ENCODE measurements at places on chromosomes 5 and 9.

- DNase-seq: no peak
Observed at GRCh38 chr5:146003852-146004251, 67.5 kb downstream of the SH3RF2 start.

DNA sequence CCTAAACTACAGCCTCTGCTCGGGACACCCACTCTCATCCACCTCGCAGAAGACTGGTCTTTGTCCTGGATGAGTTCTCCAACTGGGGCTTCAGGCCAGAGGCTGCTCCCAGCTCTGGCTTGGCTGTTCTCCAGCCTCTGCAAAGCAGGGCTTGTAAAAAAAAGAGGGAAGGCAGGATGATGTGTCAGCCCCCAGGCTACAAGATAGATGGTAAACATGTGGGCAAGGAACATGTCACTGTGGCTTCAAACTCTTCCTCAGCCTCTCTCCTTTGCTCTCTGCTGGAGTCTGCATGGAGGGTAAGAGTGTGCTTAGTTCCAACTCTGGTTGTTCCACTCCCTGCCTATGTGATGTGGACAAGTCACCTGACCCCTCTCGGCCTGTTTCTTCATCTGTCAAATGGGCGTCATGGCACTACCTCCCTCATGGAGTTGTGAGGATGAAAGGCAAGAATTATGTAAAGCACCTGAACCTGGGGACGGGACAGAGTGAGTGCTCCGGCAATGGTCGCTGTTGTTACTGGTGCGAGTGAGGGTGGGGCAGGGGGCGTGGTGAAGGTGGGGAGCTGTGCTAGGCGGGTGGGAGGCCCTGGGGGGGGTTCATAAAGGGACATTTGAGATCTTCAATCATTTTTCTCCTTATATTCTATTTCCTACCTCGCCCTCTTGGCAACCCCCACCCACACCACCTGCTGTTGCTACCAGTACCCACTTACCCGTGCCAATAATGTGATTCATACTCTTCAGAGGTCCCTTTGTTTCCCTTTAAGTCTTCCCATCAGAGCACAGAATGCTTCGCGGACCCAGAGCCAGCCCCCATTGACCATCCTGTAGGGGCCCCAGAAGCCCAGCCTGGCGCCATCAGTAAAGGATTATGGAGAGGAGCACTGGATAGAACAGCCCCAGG is 6.8 kb upstream of the ZNF79 start:
- no peak for DNase-seq

- DNase-seq: no peak
Observed at GRCh38 chr9:107688728-107689127, 199.2 kb upstream of the KLF4 start.

- DNase-seq: peak; percentile 78
Observed at GRCh38 chr9:34646211-34647083, at the start of gene GALT. Gene GALT, plus strand, starts transcription at chr9:34646675. Its CDS starts 30 bp downstream, at chr9:34646705.

DNA sequence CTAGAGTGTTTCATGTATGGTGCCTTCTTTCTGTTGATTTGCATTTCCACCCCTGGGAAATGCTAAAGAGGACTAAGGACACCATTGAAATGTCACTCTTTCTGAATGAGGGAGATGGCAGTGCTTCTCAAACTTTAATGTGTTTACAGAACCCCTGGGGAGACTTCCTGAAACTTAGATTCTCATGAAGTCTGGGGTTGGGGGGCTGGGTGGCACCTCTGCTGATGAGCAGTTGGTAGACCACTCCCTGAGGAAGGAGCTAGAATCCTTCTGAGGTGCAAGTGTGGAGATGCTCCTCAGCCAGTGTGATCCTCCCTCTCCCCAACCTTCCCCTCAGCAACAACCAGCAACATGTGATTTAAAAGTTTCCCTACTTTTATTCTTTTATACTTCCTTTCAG is 546.8 kb downstream of the LRRC70 start:
- DNase-seq: no peak

DNA sequence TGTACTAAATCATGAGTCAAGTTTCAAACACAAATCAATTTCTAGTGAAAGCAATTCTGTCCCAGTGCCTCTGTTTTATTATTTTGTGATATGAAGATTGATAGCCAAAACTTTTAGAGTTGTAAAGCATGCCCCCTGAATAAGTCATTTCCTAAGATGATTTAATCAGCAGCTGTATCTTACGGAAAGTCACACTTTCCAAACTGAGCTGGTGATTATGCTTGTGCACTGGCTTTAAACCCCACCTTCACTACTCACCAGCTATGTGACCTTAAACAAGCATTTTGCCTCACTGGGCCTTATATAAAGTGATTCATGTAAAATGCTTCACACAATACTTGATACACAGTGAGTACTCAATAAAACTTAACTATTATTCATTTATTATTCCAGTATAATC is 78.1 kb downstream of the EDIL3 start:
- DNase-seq: no peak

DNA sequence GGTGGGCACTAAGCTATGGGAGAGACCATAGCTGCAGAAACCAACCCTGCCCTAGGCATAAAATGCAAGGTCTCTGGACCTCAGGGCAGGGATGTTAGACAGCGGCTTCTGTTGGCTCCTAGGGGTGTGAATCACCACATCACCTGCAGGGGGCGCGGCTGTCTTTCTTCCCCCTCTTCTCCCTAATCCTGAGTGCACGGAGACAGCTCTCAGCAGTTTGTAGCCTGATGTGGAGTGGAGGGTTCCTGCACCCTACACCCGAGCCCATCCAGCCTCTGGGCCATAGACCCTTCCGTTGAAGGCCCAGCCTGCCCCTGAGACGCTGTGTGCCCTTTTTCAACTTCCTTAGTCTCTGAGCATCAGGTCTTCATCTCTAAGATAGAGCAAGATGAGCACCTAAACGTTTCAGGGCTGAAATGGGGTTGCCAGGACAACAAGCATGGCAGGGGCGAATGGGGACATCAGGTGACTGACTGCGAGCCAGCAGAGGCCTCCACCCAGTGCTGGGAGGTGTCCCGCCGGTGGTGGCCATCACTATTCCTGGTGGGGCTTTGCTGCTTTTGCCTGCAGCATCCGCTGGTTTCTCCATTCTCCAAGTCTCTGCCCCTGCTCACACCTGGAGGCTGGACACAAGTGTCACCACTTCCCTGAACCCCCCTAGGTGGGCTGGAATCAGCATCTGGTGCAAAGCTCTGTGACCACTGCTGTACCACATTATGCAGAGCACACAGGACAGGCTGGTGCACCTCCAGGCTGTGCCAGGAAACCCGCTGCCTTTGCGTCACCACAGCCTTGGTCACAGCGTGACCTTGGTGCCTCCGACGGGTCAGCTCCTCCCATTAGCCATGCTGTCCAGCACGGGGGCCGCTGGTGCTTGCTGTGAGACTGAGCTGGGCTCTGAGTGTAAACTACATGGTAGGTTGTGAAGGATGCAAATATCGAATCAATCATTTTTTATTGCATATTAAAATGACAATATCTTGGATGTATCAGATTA is 2.5 kb upstream of the SEC16A start:
- peak; percentile 31 for DNase-seq

- DNase-seq: no peak
Observed at GRCh38 chr5:42677156-42677842, 79.3 kb upstream of the CCDC152 start.

DNA sequence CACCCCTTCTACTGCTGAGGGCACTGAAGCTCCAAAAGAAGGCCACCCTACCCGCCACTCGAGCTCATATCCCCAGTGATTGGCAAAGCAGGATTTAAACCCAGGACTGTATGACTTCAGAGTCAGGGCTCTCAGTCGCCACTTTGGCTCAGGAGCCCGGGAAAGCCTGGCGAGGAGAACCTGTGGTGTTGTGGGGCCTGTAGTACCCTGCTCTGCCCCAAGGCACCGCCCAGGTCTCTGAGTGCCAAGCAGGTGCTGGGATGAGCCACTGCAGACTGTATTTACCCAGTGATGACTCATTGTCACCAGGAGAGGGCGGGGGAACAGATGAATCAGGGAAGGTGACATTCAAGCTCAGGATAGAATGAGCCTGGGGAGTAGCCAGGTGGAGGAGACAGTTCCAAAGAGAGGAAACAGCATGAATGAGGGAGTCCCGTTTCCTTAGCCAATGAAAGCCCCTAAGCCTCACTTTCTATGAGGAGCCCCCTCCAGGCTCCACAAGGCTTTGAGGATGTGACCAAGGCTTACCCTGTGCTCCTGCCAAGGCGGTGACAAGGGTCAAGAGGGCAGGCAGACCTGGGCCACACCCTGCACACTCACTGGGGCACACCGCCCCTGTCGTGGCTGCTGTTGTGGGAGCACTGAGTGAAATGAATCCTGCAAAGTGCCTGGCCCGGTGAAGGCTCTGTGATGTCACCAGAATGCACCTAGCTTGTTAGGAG is 17.8 kb upstream of the DPM2 start:
- DNase-seq: peak; percentile 97

GRCh38 chr5:126591549-126591948 is 3.5 kb downstream of the ALDH7A1 start:
- DNase-seq: no peak

GRCh38 chr5:62954578-62954977 is 376.0 kb downstream of the LRRC70 start:
- DNase-seq: no peak

GRCh38 chr9:72858089-72858912 is 94.6 kb downstream of the ALDH1A1 start:
- no peak for DNase-seq

GRCh38 chr5:113177225-113177624 is 200.6 kb downstream of the DCP2 start:
- DNase-seq: no peak

DNA sequence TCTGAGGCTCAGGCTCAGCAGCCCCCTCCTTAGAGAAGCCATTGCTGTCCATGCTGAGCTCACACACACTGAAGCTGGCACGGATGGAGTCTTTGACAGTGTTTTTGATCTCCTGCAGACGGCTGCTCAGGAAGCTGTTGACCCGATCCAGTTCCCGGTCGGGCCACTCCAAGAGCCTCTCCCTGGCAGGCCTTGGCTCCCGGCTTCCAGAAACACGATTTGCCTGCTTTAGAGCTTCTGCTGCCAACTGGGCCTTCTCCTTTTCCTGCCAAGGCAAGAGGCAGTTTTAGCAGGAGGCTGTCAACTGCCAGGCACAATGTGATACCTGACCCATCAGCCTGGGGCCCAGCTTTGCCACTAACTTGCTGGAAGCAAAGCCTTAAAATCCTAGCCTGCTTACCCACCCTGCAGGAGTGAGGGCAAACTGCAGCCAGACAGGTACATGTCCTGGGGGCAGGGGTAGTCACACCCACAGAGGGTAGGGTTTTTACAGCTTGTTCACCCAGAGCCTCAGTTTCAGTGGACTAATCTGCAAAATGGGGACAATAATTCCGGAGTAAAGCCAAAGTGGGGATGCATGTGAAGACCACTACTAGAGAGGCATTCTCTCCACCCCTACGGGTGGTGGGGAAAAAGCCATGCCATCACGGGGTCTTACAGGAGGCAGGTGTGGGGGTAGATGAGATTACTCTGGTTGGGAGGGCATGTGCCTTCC is 8.3 kb upstream of the DDX41 start:
- DNase-seq: no peak

- DNase-seq: no peak
Observed at GRCh38 chr5:121872856-121873255, 21.2 kb downstream of the FTMT start.

GRCh38 chr5:142955628-142956027 is 185.5 kb downstream of the ARHGAP26 start:
- no peak for DNase-seq

- DNase-seq: no peak
Observed at GRCh38 chr9:128078504-128079434, 10.7 kb downstream of the SLC25A25 start.

DNA sequence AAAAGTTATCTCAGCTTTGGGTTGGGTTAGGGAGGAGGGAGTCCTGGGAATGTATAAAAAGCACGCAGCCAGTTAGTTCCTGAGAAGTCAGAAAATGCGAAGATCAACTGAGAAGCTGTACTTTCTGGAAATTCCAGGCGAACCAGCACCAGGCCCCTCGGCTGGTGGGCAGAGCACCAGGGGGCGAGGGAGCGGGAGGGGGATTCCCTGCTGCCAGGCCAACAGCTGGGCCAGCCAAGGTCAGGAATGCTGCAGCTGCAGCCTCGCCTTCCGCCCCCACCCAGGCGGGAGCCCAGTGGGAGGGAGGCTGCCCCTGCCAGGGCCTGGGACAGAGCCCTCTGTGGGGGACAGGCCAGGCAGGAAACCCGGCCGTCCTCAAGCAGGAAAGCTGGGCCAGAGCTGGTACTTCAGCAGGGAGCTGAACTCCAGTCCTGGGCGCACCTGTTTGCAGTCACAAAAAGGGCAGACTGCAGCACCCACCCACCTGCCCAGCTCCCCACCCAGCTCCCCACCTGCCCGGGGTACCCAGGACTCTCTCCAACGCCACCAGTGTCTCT is 35.5 kb downstream of the VAV2 start:
- no peak for DNase-seq

GRCh38 chr9:94479757-94480156 is 75.1 kb upstream of the PCAT7 start:
- DNase-seq: no peak

- DNase-seq: no peak
Observed at GRCh38 chr9:126497660-126498275, 116.0 kb upstream of the LMX1B start.
